NCI-H2227 treated with DMSO at 0.1 percent for 48 hours (cell line): ENCODE measurements at places on chromosomes 3 and 15.

GRCh38 chr15:56985856-56986255, 67.4 kb downstream of the TCF12 start:
- no peak for DNase-seq

- DNase-seq = no peak
Measured at GRCh38 chr15:77035999-77036471, 34.9 kb downstream of the TSPAN3 start.

DNA sequence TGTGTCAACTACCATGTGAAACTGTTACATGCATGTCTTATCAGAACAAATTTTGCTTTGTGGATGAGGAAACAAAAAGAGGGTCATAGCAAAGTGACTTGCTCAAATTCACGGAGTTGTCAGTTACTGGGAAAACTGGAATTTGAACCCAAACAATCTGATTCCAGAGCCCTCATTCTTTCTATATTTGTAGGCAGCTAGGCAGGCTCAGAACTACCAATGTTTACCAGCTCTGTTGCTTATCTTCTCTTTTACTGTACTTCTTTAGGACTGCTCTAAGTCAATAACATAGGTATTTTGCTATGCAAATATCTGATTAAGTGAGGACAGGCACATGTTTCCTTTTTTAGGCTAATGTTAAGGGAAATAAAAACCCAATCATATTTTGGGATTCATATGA, 450.5 kb downstream of the ZPLD1 start:
- no peak for DNase-seq

DNA sequence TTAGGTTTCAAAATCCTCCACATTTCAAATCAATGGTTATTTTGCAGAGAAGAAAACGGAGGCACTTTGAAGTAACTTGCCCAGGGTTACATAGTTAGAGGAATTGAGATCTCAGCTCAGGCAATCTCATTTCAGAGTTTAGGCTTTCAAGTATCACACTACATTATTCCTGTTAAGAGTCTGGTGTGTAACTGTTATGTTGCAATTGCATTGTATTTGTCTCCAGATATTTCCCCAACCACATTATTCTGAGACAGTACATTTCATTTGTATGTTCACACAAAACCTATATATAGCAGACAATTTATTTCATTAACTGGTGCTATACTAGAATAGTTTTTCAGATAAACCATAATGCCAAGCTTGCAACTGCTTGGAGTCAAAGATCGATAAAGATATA, 154.2 kb upstream of the TSPAN3 start:
- DNase-seq = no peak

- DNase-seq = no peak
Measured at GRCh38 chr3:15117011-15117410, 18.1 kb upstream of the RBSN start.

- DNase-seq = no peak
Measured at GRCh38 chr3:81579744-81580143, 181.7 kb downstream of the GBE1 start.

- DNase-seq = no peak
Measured at GRCh38 chr15:57215326-57215725, 161.0 kb upstream of the CGNL1 start.

DNA sequence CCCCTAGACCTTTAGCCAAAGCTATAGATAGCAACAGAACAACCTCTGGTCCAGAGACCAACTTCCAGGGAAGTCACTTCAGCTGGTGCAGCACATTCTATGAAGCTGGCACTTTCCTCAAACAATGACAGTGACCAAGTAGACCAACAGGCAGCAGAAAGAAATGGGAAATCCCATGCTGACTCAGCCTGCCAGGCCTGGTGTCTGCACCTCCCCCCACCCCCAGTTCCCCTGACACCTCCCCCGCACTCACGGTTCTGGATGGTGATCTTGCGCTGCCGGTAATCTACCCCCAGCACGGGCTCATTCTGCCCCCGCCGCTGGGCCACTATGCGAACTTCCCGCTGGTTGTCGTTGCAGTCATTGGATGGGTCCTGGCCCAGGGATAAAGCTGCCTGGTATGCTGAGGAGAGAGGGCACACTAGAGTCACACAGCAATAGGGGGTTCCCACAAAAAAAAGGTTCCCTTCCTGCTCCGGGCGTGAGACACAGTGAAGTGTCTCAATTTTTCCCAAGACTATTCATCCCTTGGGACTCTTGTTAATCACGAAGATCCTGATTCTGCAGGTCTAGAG, 17.0 kb downstream of the ILDR1 start:
- no peak for DNase-seq

DNA sequence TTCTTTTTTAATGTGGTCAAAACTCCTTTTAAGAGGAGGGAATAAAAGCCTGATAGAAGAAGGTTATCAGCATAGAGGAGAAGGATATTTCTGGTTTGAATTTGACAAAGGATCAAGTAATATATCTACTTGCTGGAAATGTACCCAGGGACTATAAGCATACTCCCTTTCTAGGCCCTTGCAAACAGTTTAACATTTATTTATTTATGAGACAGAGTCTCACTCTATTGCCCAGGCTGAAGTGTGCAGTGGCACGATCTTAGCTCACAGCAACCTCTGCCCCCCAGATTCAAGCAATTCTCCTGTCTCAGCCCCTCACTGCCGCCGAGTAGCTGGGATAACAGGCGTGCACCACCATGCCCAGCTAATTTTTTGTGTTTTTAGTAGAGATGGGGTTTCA, 71.6 kb downstream of the SLMAP start:
- no peak for DNase-seq

DNA sequence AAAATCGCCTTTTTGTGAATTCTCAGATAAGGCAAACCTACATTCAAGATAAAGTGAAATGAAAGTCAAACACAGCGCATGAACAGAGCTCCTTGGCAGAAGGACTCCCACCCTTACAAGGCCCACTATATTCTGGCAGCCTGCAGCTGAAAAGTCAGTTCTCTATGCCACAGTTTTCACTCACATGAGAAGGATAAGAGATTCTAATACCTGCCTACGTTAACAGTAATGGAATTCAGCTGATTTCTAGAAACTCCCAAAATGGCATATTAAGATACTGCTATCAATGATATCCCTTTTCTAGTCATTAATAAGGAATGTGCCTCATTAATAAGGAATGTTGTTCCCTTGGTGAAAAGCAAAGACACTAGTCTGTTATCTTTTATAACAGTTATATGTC, 27.0 kb downstream of the SLC30A4 start:
- no peak for DNase-seq

- no peak for DNase-seq
Measured at GRCh38 chr3:71066849-71067261, 516.7 kb downstream of the FOXP1 start.

DNA sequence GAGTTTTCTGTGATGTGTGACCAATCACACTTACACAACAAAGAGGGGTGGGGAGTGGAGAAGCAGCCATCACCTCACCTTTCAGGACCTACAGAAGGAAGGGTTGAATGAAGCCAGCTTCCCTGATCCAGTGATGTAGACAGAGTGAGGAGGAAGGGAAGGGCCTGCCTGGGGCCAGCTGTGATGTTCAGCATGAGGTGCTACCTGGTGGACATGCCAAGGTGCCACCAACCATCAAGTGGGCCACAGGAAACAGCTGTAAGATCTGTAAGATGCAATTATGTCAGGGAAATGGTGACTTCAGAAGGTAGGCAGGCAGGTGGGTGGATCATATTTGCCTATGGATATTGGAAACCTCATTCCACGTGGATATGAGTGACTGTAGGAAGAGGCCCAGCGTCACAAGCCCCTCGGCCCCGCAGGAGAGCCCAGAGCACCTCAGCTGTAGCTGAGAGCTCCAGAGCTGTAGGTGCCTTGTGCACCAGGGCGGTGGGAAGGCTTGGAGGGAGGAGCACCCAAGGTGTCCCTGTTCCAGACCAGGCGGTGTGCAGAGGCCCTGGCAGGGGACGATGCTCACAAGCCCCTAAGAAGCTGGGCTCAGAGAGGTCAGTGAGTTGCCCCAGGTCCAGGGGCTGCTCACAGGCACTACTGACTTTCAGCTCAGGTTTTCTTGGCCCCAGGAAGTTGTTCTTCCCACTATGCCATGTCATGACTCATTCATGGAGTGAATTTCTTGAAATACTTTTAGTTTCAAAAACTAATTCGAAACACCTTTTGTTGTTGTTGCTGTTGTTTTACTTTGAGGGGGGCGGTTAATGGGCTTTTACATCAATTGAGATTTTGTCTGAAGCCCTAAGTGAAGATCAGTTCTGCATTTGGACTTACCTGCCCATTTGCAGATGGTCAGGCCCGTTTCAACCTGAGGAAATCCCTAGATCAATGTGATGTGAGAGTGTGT, 94.2 kb upstream of the ALDH1A3 start:
- no peak for DNase-seq

DNA sequence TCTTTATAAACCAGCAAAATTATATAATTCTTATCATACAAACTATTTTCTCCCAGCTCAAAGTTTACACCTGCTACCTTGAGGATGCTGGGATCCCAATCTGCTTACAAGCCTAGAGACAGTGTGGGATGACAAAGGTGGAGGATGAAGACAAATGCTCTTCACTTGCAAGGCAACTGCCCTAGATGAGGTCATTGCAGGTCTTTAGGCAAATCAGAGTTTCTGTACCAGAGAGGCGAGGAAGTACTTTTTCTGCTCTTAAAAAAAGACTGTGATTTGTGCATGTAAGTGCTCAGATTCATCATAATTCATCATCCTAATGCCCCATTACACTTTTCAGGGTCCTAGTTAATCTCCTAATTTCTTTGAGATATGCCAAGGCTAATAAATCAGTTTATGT, 376.1 kb downstream of the ZPLD1 start:
- no peak for DNase-seq

GRCh38 chr3:38205472-38205805, 40.1 kb downstream of the OXSR1 start:
- DNase-seq = no peak

- DNase-seq = peak; percentile 25
Measured at GRCh38 chr3:44065311-44066094, 176.2 kb upstream of the TOPAZ1 start.

GRCh38 chr3:12135029-12135657, 23.6 kb downstream of the TIMP4 start:
- DNase-seq = peak; percentile 32

DNA sequence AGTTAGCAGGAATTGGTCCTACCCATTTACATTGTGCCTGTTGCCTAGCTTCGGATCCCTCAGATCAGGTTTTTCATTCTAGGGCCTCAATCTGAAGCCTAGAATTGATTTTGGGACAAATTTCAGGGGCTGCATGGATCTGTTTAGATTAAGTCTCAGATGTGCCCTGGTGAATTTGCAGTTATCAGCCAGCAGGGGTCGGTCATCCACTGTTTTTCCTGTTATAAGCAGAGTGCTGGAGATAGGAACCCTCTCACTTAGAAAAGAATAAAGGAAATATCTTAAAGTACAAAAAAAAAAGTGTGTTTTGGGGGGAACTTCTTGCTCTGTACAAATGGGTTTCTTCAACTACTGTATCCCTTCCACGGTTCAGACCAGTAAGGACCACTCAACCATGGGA, 212.5 kb downstream of the BCHE start:
- no peak for DNase-seq

GRCh38 chr3:160537729-160538128, 27.6 kb downstream of the KPNA4 start:
- DNase-seq = no peak

DNA sequence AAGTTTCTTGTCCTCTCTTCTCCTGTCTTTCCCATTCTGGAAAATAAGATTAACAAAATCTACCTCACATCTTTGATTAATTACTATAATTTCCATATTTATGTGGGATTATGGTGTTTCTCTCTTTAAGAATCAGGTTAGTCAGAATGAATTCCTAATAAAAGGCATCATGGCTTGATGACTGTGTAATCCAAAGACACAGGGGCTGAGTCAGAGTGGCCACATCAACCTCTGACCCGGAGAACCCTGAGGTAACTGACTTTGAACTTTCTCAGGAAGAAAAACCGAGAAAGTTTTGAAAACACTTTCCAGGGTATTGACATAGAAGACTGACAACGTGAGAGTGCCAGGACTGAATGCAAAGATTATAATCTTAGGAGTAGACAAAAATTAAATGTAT, 170.3 kb upstream of the MCTP2 start:
- no peak for DNase-seq

DNA sequence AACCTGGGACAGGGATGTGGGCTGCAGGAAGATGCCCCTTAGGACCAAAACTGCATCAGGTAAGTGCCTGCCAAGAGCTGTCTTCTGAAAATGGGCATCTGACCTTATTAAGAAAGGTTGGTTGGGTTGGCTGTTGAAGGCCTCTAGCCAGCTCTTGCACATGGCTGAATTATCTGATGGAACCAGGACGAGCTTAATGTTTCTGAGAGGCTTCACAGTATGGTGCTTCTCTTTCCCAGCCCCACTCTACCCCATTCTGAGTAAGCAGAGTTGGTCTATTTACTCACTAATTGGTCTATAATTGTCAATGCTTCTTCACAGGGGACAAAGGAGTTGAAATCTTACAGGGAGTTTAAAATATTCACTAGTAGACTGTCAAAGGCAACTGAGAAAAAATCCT, 48.4 kb downstream of the DTWD1 start:
- DNase-seq = no peak

GRCh38 chr3:12947504-12948369, 106.4 kb upstream of the RPL32 start:
- DNase-seq = no peak

DNA sequence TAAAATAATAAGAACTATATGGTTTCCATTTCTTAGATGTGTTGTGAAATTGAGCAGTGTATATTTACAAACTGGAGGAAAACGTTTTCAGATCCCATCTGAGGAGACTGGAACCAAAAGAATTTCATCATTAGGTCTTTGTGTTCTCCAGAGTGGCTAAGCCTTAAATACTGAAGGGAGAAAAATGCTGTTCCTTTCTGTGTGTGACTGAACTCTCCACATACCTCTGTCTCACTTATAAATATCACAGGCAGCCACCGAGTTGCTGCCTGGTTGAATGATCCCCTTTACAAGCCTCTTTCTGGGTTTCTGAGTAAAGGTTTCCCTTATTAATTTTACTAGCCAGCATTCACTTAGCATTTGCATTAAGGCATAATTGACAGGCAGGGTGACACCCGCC, 913.9 kb upstream of the NR2F2 start:
- DNase-seq = no peak

- DNase-seq = no peak
Measured at GRCh38 chr3:162134571-162134970, 638.0 kb downstream of the OTOL1 start.

DNA sequence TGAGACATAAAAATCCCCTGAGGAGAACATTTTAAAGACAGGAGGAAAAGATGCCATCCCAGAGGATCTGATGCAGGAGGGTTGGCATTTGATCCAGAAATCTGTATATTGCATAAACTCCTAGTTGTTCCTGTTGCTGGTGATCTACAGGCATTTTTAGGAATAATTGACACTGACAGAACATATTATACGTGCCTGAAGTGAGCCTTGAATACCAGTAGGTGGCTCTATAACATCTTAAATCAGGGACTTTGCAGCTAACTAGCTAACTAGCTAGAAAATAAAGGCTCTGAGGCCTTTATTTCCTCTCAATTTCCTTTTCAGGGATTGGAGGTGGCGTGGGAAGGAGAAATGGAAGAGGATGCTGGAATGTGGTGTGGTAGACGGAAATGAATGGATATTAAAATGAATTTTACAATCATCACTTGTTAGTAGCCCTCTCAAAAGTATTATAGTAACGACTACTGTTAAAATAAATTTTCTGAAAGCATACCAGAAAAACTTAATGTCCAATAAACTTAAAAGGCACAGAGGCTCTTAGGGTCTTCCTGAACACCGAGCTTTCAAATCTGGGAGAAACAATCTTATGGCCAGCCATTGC, 73.8 kb upstream of the ZBED2 start:
- peak; percentile 62 for DNase-seq
